ENCODE measurements at places on chromosomes 7 and 10.

GRCh38 chr10:65396997-65397396, 1528.8 kb upstream of the LRRTM3 start:
- DNase-seq, result no peak

DNA sequence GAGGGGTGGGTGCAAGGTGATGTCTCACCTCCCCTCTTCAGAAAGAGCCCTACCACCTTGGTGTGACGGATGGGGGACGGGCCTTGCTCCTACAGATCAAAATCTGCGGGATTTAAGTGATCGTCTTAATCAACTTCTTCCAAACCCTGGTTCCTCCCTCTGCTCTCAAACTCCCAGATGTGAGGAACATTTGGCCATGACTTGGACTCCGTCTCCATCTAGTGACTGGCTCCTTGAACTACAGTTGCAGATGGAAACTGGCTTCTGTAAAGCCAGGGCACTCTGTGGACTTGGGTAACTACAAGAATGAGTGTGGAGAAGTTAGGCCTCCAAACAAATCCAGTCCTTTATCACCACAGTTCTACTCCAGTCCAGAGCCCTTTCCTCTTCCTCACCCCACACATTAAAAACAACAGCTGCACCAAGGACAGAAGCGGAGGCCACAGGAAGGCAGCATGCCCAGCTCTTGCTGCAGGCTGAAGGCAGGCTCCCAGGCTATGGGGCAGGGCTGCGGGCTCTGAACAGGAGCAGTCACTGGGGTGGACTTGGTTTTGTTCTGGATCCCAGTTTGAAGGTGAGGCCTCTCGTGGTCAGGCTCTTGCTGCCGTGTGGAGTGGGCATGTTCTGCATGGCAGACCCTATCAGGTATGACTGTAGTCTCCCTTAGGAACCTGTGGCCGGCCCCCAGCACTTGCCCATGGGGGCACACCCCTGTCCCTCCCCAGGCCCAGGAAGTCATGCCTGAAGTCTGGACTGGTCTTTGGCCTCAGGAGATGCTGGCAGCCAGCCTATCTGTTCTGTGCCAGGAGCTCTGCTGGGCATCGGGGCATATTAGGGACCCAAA, 79.4 kb downstream of the VWC2 start:
- DNase-seq, result no peak

GRCh38 chr7:50614721-50615518, 49.7 kb upstream of the DDC start:
- DNase-seq, result no peak

GRCh38 chr10:110562348-110562747, 5.1 kb upstream of the SMC3 start:
- no peak for DNase-seq

DNA sequence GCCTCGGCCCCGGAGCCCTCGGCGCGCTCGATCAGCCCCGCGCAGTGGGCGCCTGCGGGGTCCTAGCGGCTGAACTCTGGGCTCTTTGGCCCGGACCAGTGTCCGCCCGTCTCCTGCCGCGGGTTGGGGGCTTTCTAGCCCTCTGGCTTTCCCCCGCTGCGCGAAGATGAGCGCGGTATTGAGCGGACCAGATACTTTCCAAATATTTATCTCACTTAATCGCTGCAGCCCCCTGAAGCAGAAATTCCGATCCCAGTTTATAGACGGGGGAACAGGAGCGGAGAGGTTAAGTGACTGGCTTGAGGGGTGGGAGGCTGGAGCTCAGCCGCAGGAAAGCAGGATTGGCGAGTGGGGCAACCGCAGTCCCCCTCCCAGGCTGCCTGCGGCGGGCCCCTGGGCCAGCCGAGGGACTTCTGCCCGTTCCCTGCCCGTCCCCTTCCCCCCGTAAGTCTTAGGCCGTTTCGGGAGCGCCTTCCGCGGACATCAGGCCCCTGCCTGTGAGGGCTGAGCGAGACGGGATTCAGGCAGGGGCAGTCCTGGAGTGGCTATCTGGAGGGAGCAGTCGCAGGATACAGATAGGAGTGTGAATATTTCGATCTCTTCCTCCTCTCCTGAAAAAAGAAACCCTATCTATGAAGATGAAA, 565 bp downstream of the STRIP2 start:
- DNase-seq, result no peak

DNA sequence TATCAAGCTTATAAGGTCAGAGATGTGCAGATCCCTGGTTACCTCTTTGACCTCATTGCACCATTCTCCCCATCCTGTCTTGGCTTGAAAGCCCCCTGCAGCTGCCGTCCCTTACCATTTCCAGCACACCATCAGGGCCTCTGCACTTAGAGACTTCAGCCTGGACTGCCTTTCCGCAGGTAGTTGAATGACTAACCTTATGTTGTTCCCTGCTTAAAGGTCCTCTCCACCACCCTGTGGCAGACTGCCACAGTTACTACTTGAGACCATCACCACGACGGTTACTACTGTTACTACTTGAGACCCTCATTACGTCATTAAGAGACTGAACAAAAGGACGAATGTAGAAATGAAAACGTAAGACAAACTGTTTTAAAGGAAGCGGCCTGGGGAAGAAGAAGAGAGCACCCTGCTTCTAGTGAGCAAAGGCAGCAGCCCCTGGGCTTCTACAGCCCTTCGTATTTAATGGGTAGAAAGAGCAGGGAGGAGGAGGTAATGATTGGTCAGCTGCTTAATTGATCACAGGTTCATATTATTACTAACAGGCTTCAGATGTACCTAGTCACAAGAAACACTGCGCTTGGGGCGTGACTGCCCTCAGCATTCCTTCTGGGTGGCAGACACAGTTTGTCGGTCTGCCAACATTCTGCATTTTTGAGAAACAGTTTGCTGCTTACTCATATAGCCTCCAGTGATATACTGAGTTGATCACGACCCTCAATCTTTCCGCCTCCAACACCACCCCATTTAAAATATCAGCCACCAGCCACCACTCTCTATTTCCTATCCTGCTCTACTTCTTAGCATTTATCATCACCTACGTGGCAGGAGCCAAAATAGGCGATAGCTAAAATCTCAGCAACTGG, 74.1 kb upstream of the PARD3 start:
- DNase-seq, result no peak

GRCh38 chr10:29114141-29114540, 174.7 kb upstream of the LYZL1 start:
- no peak for DNase-seq

- DNase-seq, result no peak
Observed at GRCh38 chr7:107002126-107002525, 42.4 kb upstream of the PRKAR2B start.

- DNase-seq, result no peak
Observed at GRCh38 chr10:5570007-5570655, 45.4 kb downstream of the CALML3 start.

DNA sequence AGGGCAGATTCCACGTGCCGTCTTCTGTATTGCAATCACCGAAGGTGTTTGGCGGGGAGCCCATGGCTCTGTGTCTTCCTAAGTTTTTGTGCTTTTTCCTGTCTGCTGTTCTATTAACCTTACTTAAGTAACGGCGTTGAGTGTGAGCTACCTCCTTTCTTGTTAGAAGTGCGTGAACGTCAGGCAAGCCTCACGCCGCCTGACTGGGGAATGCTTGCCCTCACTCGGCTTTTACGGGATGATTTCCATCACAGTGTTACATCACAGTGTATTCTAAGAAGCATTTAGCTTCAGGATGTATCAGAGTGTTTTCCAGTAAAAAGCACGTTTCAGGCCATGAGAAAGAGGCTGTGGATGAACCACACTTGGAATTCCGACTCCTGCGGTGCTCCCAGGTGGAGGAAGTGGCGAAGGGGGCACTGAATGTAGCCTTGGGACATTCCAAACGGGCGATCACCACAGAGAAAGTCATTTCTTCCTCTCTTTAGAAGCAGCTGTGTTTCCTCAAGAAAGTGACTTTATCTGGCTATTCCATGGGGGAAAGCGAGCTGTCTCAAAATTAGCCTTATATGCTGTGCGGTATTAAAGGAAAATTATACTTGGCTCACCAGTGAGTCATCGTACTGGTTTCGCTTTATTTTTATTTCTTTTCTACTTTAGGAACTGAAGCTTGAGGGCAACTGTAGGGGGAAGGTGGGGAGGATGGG, 290.7 kb downstream of the KLF6 start:
- DNase-seq, result no peak

DNA sequence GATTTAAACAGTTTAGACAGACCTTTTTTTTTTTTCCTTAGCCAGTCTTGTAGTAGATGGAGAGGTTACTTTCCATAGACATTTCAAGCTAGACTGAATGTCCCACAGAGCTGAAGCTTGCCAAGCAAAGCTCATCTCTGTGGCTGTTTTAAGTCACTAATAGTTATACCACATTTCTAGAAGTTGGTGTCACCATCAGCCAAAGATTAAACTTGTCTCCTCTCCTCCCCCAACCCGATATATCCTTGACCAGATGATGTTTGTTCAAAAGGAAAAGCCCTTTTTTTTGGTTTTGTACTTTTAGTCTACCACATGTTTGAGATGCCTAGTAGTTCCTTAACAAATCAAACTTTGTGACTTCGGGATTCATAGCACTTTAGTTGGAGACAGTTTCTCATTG, 66.1 kb downstream of the ADD3 start:
- DNase-seq, result no peak

DNA sequence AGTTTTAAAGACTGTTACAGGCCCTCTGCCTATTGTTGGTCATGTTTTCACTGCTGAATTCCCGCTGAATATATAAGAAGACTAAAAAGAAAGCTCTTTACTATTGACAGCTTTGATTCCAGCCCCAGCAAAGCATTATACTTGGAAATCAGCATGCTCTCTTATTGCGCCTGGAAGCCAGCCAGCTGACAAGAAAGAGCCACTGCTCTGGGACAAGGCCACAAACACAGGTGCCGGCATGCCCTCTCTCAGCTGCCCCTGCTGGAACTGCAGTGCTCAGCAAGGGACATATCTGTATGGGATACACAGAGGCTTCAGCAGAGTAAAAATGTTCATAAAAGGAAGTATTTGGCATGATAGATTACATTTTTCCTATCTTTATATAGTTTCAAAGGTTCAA, 523.9 kb downstream of the ADRA2A start:
- no peak for DNase-seq

DNA sequence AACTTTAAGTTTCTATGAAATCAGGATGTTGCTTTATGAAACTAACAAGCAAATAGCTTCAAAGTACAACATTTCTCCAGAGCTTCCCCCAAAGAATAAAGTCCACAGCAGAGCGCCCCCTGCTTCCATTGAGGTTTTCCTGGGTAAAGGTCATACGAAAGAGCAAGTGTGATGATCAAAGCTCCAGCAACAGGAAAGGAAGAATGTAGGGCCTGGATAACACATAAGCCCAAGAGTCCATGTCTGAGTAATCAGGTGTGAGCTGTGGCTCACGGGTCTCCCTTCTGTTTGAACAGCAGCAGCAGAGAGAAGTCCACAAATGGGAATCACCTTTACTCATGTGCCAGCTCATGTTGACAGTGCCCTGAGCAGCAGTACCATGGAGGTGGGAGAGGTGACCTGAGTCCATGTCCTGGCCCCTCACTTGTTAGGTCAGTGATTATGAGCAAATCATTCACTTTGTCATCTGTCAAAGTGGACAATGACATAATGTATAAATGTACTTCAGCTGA, 50.5 kb downstream of the MRPL32 start:
- no peak for DNase-seq

DNA sequence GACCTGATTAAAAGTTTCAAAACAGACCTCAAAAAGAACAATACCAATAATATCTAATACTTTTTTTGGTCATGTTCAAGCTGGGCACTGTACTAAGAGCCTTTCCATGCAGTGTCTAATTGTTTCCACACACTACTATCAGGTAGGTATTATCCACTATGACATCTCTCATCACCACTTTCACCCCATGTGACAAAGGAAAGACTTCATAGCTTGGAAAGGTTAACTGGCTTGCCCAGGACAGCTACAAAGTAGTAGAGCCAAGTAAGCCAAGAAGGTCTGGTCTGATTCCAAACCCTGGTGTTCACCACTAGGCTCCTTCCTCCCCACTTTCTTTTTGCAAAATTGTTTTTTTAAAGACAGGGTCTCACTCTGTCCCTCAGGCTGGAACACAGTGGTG, 400.5 kb downstream of the KCNMA1 start:
- DNase-seq, result no peak

GRCh38 chr10:72588266-72588665, 37.6 kb downstream of the MICU1 start:
- no peak for DNase-seq

GRCh38 chr10:21976739-21977138, 26.8 kb downstream of the DNAJC1 start:
- DNase-seq, result no peak

GRCh38 chr7:156192921-156193320, 380.7 kb upstream of the SHH start:
- DNase-seq, result no peak

GRCh38 chr7:156000601-156001396, 188.5 kb upstream of the SHH start:
- DNase-seq, result no peak

DNA sequence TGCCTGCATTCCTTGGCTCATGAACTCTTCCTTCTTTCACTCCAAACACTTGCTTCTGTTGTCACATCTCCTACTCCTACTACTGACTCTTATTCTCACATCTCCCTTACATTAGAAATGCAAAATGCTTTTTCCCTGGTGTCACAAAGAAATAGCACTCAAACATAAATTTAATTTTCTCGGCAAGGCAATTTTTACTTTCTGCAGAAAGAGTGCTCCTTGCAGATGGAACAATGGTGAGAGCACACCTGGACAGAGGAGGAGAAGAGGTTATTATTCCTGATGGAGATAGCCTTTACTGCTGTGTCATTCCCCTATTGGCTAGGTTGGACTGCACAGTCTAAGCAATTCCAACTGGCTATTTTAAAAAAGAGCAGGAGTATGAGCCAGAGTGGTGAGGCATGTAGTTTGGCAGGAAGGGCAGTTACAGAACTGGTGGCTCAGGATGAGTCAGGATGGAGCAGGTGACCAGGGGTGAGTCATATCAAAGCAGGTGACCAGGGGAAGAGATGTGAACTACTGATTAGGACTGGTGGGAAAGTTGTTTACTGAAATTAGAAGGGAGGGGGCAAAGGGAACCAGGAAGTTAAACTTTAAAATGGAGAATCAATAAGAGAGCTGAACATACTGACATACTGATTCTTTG, 52.9 kb downstream of the CYP2C9 start:
- no peak for DNase-seq

- no peak for DNase-seq
Observed at GRCh38 chr10:66924674-66925345, 1.0 kb upstream of the LRRTM3 start.

DNA sequence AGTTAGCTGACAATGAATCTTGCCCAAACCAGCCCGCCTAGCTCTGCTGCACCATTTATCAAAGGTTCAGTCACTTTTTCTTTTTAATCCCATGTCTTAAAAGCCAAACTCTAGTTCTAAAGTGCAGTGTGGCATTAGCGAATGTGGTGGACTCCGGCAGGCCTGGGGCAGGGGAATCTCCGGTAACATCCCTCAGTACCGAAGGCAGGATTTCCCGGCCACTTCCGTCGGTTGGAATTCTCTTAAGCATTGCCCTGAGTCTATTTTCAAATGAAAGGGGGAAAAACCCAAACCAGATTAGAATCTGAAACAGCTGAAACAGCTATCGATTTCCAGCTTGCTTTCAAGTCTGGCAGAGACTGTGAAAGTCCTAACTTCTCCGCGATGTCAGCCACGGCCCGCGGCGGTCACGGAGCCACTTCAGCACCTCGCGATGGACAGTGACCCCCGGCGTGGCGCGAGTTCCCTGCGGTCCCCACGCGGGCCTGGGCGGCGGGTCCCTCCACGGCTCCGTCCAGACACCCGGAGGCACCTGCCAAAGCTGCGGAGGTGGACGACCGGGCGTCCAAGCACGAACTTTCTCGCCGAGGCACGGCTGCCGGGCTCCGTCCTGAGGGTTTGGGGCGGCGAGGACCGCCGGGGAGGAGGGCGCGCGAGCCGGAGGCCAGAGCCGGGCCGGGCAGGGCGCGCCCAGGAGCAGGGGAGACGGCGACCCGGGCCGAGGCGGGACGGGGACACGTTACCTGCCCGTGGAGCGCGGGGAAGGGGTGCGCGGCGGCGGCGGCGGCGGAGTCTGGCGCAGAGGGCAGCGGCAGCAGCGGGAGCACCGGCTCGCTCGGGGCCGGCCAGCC, 745 bp downstream of the TCERG1L start:
- no peak for DNase-seq
